Adrenal gland (tissue), 19 donors: ENCODE measurements at places on chromosomes 5 and 9. TPM values are rescaled to one million over a fixed set of nuclear protein-coding genes. Genes with fewer than 3 reads are reported as not detected.

SPATA31E1 gene
- total RNA-seq: not detected

POU5F2 gene
- 0.79 TPM for total RNA-seq

SPINK14 gene
- total RNA-seq: not detected

PCDHGB1 gene
- total RNA-seq: 2.3 TPM

ARHGEF37 gene
- 3.6 TPM for total RNA-seq

NRARP gene
- 1.1 TPM for total RNA-seq

CNTLN gene
- 6.5 TPM for total RNA-seq
